NCI-H226 (cell line): ENCODE measurements at places on chromosomes 4 and X.

DNA sequence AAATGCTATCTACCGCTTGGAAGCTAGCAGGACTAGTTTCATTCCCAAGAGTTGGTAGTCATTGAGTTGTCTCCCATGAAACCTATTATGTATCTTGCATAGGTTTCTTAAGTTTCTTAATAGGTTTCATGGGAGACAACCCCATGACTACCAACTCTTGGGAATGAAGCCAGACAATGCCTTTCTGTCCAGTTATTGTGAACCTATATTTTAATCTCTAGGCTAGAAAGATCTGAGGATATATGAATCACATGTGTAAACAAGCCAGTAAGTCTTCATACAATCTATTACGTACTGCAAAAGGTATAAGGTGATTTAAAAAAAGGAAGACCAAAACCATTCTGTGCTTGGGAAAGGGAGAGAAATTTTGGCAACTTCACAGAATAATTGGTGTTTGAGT, 162.6 kb downstream of the INPP4B start:
- DNase-seq, result no peak

DNA sequence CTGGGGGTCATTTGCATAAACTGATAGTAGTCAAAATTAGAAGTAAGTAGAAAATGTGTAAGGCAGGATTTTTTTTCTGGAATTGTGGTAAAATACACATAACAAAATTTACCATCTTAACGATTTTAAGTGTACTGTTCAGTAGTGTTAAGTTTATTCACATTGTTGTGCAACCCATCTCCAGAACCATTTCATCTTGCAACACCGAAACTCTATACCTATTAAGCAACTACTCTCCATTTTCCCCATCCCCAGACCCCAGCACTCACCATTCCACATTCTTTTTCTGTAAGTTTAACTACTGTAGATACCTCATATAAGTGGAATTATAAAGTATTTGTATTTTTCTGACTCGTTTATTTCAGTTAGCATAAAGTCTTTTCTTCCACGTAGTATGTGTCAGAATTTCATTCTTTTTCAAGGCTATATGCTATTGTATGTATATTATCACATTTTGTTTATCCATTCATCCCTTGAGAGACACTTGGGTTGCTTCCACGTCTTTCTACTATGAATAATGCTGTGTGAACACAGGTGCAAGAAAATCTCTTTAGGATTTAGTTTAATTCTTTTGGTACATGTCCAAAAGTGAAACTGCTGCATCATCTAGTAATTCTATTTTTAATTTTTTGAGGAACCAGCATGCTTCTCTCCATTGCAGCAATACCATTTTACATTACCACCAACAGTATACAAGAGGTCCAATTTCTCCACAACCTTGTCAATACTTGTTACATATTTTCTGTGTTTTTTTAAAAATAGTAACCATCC, 39.1 kb upstream of the NSUN7 start:
- no peak for DNase-seq

GRCh38 chr4:44725166-44725565, 1.2 kb downstream of the GNPDA2 start:
- DNase-seq, result no peak

DNA sequence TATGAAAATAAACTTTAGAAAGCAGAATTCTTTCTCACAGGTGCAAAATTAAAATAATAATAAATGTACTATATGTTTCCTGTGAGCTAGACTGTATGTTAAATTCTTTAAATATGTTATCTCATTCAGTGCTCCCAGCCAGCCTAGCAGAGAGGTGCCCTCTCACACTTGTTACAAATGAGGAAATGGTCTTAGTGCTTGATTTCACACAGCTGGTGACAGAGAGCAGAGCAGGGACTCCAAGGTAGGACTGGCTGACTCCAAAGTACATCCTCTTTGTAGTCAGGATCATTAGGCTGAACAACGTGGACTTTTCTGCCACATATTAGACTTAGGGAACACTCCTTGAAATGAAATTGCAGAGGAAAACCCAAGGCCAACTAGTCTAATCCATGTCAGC, 72.0 kb upstream of the HHIP start:
- DNase-seq, result no peak

GRCh38 chr4:158176776-158177175, 4.0 kb upstream of the GASK1B start:
- no peak for DNase-seq

- DNase-seq, result no peak
Observed at GRCh38 chrX:148020329-148020728, 39.2 kb downstream of the FMR1NB start.

GRCh38 chr4:40953283-40954087, 203.7 kb downstream of the NSUN7 start:
- no peak for DNase-seq

DNA sequence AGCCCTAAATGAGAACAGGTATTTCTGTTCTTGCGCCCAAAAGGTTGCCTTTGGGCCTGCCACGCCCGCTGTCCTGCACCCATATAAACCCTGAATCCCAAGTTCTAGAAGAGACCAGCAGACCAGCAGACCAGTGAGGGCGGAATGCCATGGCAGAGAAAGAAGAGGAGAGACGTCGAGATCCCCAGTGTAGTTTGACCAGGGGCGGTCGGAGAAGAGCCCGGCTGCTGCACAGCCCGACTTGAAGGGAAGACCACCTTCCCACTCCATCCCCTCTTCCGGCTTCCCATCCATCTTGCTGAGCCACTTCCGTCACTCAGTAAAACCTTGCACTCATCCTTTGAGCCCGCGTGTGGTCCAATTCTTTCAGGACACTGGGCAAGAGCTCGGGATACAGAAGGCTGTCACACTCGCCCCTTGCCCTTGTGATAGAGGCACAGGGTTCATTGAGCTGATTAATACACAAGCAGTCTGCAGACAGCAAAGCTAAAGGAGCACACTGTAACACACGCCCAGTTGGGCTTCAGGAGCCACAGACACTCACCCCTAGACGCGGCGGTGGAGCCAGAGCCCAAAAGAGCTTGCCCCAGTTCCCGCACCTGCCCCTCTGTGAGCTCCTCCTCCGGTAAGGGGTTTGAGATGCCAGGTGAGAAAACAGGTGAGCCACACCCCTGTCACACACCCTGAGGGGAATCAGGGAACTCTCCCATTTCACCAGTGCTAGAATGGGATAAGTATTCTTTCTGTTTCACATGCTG, 230.8 kb downstream of the PCDH10 start:
- no peak for DNase-seq

DNA sequence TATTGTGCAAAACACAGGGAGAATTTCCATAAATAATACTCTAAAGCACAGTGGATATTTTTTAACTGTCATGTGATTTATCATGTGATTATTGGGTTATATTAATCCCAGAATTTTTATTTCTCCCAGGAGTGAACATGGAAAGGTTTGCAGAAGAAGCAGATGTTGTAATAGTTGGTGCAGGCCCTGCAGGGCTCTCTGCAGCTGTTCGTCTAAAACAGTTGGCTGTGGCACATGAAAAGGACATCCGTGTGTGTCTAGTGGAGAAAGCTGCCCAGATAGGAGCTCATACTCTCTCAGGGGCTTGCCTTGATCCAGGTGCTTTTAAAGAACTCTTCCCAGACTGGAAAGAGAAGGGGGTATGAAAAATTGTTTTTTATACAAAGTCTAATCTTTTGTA, 10.0 kb downstream of the ETFDH start:
- DNase-seq, result no peak

GRCh38 chrX:790783-791360, 160.3 kb downstream of the SHOX start:
- no peak for DNase-seq

DNA sequence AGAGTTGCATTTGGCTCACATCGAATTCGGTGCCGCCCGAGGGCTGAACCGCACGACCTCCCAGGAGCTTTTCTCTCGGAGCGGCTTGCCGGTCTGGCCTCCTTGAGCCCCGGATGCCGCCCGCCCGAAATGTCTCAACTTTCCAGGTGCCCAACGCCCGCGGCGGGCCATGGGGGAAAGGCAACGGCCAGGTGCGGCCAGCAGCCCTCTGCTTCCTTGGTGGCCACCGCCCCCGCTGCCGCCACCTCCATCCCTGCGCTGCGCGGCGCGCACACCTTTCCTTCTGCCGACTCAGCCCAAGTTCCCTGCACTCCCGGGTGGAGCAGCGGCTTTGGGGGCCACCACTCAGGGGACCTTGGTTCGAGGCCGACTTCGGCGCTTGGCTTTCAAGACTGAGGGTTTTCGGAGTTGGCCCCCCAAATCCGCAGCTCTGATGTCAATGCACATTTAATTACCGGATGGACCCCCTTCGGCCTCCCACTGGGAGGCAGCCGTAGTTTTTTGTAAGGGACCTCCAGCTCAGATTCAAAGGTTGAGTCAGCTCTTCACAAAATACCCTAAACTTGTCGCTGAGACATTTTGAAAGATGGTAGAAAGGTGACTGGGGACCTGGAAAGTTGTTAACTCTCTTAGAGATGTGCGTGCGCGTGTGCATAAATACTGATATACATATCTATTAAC, 1.1 kb downstream of the AFF2 start:
- no peak for DNase-seq

DNA sequence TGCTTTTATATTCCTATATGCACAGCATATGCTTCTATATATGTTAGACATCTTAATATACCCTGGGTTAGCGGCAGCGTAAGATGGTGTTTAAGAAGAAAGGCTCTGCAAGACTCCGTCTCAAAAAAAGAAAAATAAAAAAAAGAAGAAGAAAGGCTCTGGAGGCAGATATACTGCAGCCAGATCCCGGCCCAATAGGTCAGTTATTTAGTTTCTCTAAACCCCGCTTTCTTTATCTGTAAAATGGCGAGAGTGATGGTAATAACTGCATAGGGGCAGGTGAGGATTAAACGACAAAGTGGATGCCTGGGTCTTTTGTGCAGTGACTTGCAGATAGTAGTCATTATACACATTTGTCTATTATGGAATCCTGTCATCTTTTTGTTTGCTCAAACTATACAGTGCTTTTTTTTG, 115.2 kb downstream of the NAA11 start:
- no peak for DNase-seq

GRCh38 chr4:113442826-113443225, 318.7 kb downstream of the CAMK2D start:
- DNase-seq, result no peak

GRCh38 chr4:24521544-24521943, 62.8 kb downstream of the DHX15 start:
- DNase-seq, result no peak

DNA sequence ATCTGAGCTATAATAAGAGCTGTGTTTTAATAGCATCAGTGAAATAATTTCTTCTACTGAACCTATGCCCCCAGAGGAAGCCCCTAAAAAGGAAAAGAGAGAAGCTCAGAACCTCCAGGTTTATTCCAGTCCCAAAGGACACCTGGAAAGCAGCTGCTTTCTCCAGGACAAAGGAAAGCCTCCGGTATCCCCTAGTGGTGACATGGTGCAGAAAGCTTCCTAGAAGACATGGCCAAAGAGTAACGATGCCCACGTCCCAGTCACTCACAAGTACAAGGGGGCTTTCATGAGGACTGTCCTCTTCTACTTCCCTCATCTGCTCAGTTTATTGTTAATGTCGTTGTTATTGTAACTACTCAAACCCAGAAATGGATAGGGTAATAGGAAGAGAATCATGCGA, 343.9 kb downstream of the UNC5C start:
- no peak for DNase-seq

GRCh38 chrX:104987063-104987462, 233.4 kb downstream of the TEX13A start:
- peak; percentile 19 for DNase-seq

GRCh38 chr4:1427010-1427409, 20.8 kb upstream of the NKX1-1 start:
- DNase-seq, result no peak

DNA sequence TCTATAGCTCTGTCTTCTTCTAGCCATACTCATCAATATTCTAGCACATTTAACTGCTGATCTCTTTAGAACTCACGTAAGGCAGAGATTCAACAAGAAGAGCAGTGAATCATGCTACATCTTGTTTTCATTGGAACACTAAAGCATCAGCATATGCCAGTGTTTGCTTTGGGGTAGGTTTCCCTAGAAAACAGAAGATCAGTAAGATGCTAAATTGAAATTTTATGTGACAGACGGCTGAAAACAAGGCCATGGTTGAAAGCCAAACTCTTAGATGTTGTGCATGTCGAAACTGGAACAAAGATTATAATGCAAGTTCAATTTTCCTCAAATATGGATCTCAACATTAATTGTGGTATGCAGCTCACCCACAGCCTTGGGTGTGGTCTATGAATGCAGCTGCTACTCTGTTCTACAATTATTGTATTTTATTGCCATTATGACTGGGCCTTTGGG, 107.6 kb downstream of the PDLIM5 start:
- no peak for DNase-seq

DNA sequence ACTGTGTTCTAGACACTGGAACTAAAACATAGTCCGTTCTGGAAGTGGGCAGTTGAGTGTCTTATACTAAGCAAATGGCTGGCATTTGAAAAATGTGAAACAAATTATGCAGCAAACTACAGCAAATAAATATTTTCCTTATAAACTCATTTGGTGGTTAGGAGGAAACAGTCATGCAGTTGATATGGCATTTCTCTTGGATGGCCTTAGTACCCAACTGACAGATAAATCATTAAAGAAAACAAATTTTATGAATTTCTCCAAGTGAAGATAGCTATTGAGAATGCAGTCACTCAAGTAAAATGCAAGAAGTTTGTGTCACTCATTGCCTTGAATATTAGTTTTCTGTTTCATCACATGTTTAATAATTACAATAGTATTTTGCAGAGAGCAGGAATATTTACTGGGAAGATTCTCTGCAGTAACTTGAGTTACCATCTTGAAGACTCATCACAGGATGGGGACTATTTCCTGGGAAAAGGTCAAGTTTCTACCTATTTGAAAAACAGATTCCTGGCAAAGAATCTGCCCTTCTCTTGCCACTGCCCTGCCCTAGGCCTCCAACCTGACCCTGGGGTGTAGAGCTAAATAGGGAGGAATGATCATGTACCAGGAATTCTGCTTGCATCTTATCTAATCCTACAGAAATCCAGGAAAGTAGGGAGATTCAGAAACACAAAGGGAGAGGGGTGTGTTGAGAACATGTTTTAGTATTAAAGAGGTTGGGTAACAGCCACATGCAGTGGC, 105.9 kb downstream of the SH3RF1 start:
- DNase-seq, result peak; percentile 72

DNA sequence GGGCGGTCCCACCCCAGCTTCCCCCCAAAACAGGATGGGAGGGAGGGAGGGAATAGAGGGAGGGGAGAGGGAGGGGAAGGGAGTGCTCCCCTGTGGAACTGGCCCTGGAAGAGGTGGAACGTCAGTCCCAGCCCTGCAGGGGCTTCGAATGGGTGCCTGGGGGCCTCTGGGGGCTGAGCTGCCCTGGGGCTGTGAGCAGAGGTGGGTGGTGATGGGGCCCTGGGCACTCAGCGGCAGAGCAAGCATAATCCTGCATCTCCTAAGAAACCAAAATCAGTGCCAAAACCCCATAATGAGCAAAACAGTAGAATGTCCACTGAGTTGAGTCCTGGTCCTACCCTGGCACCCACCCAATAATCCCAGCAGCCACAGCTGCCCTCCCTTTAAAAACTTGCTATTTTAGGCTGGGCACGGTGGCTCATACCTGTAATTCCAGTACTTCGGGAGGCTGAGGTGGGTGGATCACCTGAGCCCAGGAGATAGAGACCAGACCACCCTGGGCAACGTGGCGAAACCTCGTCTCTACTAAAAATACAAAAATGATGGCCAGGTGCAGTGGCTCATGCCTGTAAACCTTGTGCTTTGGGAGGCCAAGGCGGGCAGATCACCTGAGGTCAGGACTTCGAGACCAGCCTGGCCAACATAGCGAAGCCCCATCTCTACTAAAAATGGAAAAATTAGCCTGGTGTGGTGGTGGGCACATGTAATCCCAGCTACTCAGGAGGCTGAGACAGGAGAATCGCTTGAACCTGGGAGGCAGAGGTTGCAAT, 11.1 kb downstream of the DOK7 start:
- DNase-seq, result no peak

- no peak for DNase-seq
Observed at GRCh38 chr4:146443525-146443924, 78.2 kb downstream of the SLC10A7 start.
